ENCODE measurements at places on chromosomes 7 and 10.

DNA sequence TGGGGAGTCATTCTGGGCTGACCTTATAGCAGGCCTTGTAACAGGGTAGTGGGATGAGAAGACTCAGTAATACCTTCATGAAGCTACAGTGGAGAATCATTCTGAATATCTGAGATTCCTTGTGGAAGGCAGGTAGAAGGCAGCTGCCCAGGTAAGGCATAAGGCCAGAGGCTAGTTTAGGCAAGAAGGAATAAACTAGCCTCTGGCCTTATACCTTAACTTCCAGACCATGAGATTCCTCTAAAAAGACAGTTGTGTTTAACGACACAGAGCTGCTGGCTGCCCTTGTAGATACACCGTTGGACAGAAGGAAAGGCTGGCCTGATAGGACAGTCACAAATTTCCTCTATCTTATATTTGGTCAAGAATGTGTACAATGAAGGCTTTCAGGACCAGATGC, 268.2 kb downstream of the PLXDC2 start:
- DNase-seq: no peak

DNA sequence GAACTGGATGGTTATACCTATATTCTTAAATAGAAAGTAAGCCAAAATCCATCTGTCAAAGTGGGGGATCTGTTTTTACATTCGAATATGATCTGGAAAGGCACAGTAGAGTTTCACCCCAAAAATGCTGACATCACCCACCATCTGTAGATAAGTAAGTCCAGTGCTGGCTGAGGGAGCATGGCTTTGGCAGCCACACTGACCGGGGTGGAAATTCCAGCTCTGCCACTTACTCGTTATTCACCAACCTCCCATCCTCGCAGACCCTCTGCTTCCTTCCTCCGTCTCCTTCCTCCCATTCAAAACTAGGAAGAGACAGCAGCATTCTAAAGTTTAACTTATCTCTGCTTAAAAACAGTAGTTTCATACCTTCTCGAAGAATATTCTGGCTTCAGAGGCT, 84.9 kb upstream of the GATA3 start:
- DNase-seq: no peak

GRCh38 chr7:76314042-76314721, 11.7 kb downstream of the HSPB1 start:
- peak; percentile 95 for DNase-seq

DNA sequence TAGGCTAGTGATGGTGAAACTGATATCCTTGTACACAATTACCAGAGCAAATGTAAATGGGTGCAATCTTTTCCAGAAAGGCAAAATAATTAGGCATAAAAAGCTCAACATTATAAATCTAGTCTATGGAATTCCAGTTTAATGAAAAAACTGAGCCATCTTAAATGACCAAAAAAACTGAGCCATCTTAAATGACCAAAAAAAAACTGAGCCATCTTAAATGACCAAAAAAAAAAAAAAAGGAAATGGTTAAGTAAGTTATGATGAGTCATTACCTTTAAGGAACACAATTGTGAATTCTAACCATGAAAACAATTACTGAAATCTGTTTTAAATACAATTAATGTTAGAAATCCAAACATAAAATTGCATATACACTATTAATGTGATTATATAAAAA, 25.3 kb downstream of the USP6NL start:
- DNase-seq: no peak

- DNase-seq: no peak
These were observed 38.1 kb downstream of the IKZF1 start for GRCh38 chr7:50342616-50343114.

DNA sequence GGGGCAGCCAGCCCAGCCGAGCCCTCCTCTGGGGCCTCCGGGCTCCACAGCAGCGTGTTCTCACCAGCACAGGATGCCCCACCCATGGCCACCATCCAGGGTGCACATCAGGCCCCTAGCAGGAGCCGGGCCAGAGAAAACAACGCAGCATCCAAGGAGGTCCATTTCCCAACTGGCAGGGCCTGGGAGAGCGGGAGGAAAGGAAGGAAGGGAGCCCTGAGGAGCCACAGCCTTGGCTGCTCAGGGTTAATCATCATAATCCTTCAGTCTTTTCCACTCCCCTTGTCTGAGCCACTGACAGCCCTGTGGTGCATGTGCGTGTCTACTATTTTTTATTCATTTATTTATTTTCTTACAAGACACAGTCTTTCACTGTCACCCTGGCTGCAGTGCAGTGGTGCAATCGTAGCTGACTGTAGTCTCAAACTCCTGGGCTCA, 3.6 kb downstream of the PLAC9 start:
- no peak for DNase-seq

GRCh38 chr7:105699568-105700236, 118.4 kb upstream of the EFCAB10 start:
- no peak for DNase-seq

GRCh38 chr7:96380111-96380512, 58.2 kb upstream of the SLC25A13 start:
- DNase-seq: no peak

DNA sequence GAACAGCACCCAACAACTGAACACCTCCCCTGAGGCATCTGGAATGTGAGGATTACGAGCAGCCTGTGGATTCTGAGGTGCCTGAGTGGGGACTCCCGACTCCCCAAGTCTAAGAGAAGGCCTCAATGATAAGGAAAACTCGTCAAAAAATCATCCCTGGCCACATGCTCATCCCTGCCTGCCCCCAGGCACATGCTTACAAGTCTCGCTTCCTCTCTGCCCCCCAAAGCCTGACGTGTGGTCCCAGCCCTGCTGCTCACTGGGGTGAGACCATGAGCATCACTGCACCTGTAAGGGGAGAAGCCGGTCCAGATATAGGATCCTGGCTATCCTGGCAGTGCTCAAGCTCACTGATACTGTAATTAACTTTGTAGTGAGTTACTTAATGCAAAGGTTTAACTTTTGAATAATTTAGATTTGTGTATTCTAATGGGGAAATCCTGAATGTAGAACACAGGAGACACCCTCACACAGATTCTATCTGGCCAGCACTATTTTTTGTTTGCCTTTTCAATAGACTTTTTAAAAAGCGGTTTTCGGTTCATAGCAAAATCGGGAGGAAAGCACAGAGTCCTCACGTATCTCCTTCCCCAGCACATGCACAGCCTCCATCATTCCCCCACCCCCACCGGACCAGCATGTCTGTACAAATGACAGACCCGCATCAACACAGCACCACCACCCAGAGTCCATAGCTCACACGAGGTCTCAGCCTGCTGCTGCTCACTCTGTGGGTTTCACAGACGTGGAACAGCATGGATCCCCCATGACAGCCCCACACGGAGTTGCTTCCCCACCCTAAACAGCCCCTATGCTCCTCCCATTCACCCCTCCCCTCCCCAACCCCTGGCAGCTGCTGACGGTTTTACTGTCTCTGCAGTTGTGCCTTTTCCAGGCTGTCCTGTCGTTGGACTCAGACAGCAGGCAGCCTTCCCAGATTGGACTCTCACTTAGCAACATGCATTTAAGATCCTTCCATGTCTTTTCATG, 167.9 kb downstream of the DIP2C start:
- no peak for DNase-seq

DNA sequence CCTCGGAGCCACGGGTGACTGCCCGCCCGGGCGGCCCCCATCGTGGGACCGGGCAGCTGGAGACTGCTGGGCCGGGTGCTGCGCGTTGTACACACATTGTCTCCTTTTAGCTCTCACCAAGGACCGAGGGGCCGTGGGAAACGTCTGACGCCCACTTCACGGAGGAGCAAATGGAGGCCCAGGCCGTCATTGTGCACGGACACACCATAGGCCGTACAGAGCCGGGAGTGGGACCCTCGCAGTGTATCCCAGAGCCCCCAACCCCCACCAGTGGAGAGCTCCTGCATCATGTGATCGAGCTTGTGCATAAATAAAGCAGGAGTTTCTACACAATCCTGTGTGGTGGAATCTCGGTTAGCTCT, 722 bp downstream of the DENND10 start:
- no peak for DNase-seq

DNA sequence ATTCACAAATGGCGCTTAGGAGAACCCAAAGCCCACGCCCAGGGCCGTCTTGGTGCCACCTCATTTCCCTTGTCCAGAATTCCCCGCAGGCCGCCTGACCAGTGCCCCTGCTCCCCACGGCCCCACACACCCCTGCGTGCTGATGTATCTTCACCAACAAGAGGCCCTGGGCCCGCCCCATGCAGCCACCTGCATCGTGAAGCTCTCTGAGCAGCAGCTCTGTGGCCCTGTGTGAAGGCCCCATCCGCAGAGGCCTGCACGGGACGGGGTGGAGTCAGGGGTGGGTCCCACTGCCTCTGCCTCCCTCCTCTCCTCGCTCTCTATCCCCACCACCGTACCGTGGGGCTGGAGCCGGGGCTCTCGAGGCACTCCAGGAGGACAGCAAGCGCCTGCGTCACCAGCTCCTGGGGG, 14.7 kb downstream of the BRAT1 start:
- peak; percentile 18 for DNase-seq

GRCh38 chr10:1264001-1264400, 207.8 kb downstream of the WDR37 start:
- DNase-seq: no peak

- no peak for DNase-seq
These were observed 8.7 kb downstream of the ZNF365 start for GRCh38 chr10:62382831-62383230.

DNA sequence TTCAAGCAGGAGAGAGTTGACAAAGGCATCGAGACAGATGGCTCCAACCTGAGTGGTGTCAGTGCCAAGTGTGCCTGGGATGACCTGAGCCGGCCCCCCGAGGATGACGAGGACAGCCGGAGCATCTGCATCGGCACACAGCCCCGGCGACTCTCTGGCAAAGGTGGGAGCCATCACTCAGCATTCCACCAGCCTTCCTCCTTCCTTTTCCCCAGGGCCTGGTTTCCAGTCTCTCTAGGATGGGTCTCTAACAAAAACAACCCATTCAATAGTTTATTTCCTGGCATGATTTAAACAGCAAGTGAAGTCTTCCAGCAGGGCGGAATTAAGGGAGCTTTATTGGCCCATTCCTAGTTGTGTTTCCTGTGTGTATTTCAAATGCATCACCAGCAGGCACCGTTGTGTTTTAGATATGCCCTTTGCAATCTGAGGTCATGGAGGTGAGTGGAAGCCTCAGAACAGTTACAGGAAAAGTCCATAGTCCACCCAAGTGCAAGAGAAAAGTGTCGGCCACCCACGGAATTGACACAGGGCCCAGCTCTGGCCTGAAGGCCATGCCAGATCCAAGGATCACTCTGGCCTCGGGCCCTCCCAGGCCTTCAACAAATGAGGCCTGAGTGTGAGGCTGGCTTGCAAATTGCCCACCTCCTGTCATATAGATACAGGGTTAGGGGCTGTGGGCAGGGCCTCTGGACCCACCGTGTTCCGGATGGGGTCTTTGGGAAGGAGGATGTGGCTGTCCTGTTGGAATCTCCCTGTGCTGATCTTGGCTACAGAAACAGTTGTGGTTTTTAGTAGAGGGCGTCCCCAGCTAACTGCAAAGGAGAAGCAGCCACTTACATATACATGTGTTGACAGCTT, 46.9 kb upstream of the TRIM8 start:
- no peak for DNase-seq

GRCh38 chr10:123913688-123914268, 22.2 kb upstream of the CPXM2 start:
- DNase-seq: no peak

GRCh38 chr10:86960003-86960862, 1.8 kb downstream of the SNCG start:
- no peak for DNase-seq

- DNase-seq: no peak
These were observed 108.5 kb upstream of the ANLN start for GRCh38 chr7:36280840-36281812.

- DNase-seq: peak; percentile 29
These were observed 18.7 kb upstream of the CBLL1 start for GRCh38 chr7:107725138-107725740.

- no peak for DNase-seq
These were observed 11.0 kb upstream of the MSMB start for GRCh38 chr10:46057038-46057437.

- no peak for DNase-seq
These were observed 106.3 kb upstream of the AKR1E2 start for GRCh38 chr10:4719671-4720070.

- DNase-seq: no peak
These were observed 19.1 kb downstream of the ABLIM1 start for GRCh38 chr10:114638821-114639625.

DNA sequence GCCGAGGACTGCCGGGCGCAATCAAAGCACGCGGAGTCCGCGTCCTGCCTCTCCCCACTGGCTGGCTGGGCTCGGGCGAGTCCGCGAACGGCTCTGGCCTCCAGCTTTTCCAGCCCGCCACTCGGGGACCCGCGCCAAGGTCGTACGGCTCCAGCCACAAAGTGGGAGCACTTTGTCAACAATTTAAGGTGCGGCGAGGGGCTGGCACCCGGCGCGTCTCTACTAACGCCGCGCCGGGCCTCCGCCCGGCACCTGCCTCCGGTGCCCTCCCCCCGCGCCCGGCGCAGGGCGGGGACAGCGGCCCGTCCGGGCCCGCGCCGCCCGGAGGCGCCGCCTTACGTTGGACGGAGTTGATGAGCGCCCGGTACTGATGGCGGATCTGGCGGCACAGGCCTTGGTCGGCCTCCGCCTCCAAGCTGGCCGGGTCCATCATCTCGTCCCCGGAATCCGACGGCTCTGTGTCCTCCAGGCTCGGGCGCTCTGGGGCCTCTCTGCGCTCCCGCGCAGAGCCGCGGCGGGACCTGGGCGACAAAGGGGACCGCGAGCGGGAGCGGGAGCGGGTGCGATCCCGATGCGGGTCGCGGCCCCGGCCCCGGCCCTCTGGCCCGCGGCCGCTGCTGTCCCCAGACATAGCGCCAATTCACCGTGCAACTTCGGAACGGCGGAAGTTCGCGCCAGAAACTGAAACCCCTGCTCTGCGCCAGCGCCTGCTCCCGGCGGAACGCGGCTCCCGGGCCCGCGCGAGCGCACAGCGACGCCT, at the start of gene NSMCE4A:
Gene NSMCE4A, minus strand, starts transcription at position 683 of the 760 bp plus-strand sequence. Its CDS starts 52 bp downstream, at position 631.
- peak; percentile 56 for DNase-seq

DNA sequence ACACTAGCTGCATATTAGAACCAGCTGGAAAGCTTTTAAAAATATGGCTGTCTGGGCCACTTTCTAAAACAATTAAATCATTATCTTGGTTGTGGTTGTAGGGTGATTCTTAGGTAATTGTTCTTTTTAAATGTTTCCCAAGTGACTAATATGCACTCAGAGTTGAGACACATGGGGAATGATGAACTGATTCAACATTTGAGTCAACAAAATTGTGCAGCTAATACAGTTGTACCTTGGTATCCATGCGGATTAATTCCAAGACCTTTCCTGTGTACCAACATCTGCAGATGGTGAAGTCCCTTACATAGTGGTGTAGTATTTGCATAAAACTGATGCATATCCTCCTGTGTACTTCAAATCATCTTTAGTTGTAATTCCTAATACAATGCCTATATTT, 242.2 kb downstream of the ATRNL1 start:
- DNase-seq: no peak

- no peak for DNase-seq
These were observed 65.2 kb downstream of the AOAH start for GRCh38 chr7:36659172-36659516.

GRCh38 chr7:41131956-41132355, 570.9 kb downstream of the INHBA start:
- no peak for DNase-seq

Data from naive thymus-derived CD8-positive, alpha-beta T cell (primary cell).